ENCODE measurements at places on chromosomes 4 and X.

GRCh38 chrX:39654952-39655351 lies 442.8 kb downstream of the BCOR start:
- DNase-seq: no peak

GRCh38 chrX:51144828-51145442 lies 187.7 kb upstream of the NUDT10 start:
- DNase-seq: peak; percentile 54

GRCh38 chrX:22373766-22374165 lies 101.1 kb downstream of the CBLL2 start:
- DNase-seq: no peak

GRCh38 chrX:5791721-5792120 lies 436.9 kb downstream of the NLGN4X start:
- no peak for DNase-seq

GRCh38 chr4:39825090-39825489 lies 127.2 kb downstream of the UBE2K start:
- no peak for DNase-seq

DNA sequence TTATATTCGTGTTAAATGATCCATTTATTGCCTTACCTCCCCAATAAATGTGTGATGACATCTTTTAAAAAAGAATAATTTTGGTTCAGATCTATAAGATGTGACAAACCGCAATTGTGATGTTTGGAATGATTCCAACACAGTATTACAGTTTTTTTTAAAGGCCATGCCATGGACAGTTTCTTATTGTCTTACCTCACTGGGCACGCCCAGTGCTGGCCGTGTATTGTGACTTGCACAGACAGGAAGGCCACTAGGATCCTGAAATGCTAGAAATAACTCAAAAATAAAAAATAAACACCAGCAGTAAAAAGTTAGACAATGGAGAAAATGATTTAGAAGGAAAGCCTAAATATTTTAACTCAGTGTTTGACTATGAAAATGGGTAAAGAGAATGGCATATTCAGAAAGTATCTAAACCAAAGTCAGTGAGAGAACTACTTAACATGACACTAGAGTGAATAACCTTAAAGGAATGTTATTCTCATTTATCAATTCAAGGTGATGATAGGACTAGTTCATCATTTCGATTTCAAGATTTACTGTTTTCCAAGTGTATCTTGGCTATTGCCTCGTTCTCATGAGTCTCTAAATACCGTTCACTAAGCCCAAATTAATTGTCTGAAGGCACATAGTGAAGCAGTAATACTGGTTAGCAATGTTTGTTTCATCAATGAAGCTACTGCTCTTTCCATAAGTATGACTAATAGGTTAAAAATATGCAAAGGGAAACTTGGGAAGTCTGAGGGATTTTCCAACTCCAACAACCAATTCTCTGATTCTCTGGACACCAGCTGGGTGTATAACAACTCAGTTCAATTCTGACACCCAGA lies 46.1 kb upstream of the VEGFC start:
- DNase-seq: no peak

- DNase-seq: no peak
These were observed 482 bp upstream of the MBTPS2 start for GRCh38 chrX:21838937-21839333.

- DNase-seq: no peak
These were observed 1025.5 kb downstream of the RPA4 start for GRCh38 chrX:97909245-97909644.

DNA sequence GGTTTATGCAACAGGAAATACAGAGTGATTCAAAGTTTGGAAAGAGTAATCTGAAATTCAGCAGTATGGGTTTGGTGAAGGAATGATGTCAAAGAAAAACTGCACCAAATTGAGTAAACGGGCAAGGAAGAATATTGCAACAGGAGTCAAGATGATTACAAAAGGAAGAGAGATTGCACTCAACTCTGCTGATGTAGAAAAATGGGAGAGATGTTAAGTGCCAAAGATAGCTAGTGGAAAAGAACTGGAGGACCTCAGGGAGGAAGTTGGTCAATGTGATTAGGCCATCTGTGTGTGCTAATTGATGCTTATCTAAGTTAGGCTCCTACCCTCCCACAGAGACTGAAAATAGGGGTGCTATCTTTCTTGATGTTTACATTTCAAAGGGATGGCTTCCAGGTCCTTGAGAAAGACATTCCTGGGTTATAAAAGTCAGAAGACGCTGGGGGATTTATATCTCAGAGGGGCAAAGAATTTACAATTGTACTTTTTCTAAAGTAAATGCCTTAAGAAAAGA lies 167.4 kb upstream of the FAM47A start:
- DNase-seq: no peak

DNA sequence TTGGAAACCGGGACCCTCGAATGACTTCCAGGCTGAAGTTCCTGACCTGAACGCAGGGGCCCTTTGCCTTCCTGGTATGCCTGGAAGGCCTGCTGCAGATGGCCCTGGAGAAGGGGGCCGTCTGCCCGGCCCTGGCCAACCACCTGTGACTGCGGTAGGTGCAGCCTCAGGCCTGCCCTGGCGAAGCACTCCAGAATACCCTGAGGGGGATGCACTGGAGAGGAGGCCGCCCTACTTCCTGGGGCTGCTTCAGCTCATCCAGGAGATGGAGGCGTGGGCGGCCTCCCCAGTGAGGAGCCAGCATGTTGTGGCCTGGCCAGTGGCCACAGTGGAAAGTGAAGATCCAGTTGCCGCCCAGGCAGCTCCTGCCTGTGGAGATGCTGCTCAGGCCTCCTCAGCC lies 26.4 kb upstream of the PNMA3 start:
- DNase-seq: no peak

DNA sequence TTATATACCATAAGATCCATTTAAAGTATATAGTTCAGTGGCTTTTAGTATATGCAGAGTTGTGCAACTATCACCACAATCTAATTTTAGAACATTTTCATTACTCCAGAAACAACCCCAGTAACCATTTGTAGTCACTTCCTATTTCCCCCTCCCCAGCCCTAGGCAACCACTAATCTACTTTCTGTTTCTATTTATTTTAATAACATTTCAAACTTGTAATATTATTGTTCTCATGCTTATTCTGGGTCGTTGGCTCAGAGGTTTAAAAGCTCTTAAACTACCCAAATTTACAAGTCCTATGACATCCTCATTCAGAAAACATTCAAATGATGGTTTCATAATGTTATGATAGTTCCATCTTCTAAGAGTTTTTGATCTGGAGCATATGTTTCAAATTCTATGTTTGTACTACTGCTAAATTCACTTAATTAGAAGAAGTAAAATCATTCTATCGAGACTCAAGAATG lies 18.4 kb downstream of the XIAP start:
- DNase-seq: no peak

GRCh38 chr4:101031971-101032370 lies 315.4 kb downstream of the PPP3CA start:
- DNase-seq: peak; percentile 50

DNA sequence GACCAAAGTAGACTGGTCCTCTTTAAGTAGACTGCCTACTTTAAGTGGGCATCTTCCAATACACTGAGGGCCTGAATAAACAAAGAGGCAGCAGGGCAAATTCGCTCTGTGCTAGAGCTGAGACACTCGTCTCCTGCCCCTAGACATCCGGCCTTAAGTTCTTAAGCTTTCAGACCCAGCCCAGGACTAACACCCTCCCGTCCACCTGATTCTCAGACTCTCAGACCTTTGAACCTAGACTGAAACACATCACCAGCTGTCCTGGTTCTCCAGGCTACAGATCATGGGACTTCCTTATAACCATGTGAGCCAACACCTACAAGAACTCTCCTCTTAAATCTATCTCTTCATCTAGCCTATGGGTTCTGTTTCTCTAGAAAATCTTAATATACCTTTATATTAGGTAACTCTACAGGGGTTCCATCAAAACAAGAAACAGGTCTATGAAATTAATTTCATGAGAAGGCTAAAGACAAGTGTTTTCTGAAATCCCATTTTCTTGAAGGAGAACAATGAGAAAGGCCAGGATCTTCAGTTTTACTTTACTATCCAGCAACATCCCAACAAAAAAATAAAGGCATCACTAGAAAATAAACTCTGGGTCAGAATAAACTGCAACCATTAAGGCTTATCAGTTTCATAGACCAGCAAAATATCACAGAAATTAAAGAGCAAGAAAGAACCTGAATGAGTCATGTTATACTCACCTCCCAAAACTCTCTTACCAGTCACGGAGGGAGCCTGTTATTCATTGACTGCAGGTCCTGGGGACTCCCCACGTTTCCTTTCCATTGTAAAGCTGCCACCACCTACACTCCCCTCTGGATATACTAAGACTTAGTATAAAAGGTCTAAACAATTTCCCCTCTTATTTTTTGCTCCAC lies 14.8 kb downstream of the ADGRA3 start:
- DNase-seq: no peak

DNA sequence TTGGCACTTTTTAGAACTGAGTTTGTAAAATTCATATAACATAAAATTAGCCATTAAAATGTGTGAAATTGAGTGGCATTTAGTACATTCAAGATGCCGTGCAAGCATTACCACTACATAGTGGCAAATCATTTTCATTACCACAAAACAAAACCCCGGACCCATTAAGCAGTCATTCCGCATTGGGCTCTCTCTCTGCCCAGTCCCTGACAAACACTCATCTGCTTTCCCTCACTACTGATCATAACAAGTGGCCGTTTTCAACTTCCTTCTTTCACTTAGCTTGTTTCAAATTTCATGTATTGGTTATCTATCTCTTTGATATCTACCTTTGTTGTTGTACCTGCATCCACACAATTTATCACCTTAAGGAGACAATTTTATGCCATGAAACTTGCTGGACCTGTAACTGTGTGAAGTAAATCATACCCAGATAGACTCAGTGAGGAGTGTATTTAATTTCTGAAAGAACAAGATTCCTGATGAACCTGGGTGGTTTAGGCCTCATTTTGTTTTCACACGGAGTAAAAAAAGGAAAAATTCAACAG lies 202.1 kb downstream of the OR13H1 start:
- no peak for DNase-seq

- peak; percentile 42 for DNase-seq
These were observed 23.9 kb downstream of the HMX1 start for GRCh38 chr4:8847764-8848163.

DNA sequence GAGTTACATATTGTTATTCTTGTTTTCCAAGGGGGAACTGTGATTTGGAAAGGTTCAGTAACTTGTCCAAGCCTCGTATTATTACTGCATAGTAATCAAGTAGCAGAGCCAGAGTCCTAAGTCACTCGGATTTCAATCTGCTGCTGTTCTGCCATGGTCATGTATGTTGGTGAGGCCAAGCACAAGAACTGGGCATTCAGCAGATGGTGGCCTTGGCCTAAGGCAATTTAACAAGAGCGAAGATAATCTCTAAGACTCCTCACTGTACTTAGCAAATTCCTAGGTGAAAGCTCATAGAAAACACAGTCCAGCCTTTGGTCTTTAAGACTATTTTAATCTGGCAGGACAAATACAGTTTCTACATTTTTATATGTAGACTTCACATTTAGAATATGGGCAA lies 64.8 kb downstream of the NDST3 start:
- no peak for DNase-seq

GRCh38 chr4:187380181-187380581 lies 615.4 kb upstream of the ZFP42 start:
- no peak for DNase-seq

DNA sequence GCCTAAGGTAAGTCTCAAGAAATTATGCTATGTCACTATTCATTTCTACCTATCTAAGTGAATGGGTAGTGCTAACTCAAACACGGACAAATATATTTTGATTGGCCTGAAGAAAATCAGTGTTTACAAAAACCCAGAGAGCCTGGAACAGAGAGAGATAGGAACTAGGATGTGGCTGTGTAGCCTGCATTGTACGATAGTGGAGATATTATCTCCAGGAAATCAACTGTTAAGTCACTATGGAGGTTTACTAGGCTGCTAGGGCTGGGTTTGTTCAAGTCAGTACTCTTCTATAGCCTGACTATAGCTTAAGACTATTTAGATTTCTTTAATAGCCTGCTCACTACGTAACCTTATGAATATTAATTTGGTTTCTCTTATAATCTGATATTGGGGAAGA lies 127.9 kb downstream of the TACR3 start:
- DNase-seq: no peak

- no peak for DNase-seq
These were observed 98.1 kb upstream of the VCX3B start for GRCh38 chrX:8366481-8366880.

DNA sequence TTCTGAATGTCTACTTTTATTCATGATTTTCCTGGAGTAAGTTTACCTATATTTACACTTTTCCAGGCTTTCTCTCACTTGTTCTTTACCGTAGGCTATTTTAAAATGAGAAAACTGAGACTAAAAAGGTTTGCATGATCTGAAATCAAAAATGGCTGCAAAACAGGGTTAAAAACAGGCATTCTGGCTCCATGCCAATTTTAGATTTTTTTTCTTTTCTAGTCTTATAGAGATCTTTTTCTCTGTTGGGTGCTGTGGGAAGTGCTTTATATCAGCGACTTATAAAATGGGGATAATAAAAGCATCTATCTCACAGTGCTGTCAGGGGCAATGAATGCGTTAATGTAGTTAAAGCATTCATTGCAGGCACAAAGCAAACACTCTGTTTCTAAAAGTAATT lies 294.8 kb downstream of the PACRGL start:
- no peak for DNase-seq

- DNase-seq: no peak
These were observed 566 bp downstream of the LARP7 start for GRCh38 chr4:112637552-112637866.

- peak; percentile 77 for DNase-seq
These were observed 657 bp upstream of the ANKRD50 start for GRCh38 chr4:124713185-124713592.

DNA sequence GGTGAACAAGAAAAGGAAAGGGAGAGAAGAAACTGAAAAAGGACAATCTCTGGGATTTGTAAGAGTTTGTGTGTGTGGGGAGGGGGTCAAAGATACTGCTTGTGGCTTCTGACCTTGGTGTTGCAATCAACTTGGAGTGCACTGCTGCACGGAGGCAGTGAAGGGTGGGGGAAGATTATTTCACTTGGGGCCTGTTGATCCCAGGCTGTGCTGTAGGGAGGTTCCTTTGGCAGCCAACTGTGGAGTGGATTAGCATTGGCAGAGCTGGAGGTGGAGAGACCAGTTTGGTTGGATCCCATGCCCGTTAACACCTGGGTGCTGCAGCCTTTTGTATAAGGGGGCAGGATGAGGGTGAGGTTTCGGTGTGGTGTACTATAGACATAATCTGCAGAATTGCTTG lies 38.2 kb downstream of the AFF1 start:
- DNase-seq: no peak

- no peak for DNase-seq
These were observed 544.9 kb downstream of the ANKRD50 start for GRCh38 chr4:124167602-124168001.

- no peak for DNase-seq
These were observed 244.7 kb downstream of the PALLD start for GRCh38 chr4:168741281-168742173.

- DNase-seq: no peak
These were observed 158.5 kb upstream of the S100G start for GRCh38 chrX:16491461-16491860.

GRCh38 chr4:88275516-88275915 lies 8.8 kb downstream of the PPM1K start:
- DNase-seq: no peak

DNA sequence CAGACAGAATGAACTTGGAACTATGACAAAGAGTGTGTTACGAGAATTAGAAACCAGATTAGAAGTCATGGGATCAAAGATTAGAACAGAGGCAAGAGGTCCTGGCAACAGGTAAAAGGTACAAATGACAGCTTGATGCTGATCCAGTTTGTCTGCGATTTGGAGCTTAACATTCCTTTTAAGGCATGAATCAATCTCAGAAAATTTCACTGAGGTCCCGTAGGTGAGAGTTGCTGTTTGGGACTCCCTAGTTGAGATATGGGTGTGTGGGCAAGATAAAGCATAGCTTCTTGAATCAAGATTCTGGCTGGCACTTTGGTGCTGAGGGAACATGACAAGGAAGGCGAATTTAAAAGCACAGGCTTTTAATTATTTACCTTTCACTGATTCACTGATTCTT lies 62.6 kb upstream of the ACSL4 start:
- no peak for DNase-seq

Data from ecto neural progenitor cell (in vitro differentiated cells).